ENCODE measurements at places on chromosomes 3 and 15. TPM values are rescaled to one million over a fixed set of nuclear protein-coding genes. Genes with fewer than 3 reads are reported as not detected.

Gene THRB
- 2.4 TPM for total RNA-seq

Gene CAMK2N2
- 0.16 TPM for total RNA-seq

Gene MST1
- total RNA-seq: 103 TPM

Gene CEP97
- total RNA-seq: 18.7 TPM

Gene ST8SIA2
- total RNA-seq: 12.1 TPM

Gene MUC20
- total RNA-seq: 8.7 TPM

Gene CCR2
- total RNA-seq: not detected
